ENCODE measurements at places on chromosomes 3 and 15.
A peak's percentile ranks its signal among the peaks of the same experiment; 100 is the strongest.

GRCh38 chr15:40087991-40088928 is 20.4 kb downstream of the BMF start:
- no peak for DNase-seq

GRCh38 chr3:149263856-149264255 is 42.2 kb upstream of the CP start:
- no peak for DNase-seq

GRCh38 chr3:197487911-197488391 is 67.8 kb downstream of the BDH1 start:
- no peak for DNase-seq

DNA sequence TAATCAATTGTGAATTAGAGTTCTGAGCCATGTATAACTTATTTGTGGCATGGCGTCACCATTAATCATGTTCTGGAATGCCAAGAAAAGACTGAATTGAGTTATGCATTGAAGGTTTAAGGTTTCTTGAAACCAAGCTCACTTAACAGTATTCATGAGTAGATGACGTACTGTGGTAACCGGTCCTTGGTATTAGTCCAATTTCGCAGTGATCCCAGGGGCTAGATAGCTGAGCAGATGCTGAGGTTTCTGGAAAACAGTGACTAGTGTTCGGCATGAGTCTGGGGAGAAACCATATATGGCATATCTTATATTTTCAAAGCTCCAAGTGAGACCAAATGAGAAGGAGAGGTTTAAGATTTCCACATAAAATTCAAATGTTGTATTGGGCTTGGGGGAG is 218.3 kb upstream of the LYSMD4 start:
- DNase-seq: no peak

GRCh38 chr15:25478313-25478712 is 39.5 kb upstream of the UBE3A start:
- no peak for DNase-seq

- no peak for DNase-seq
Measured at GRCh38 chr3:159584421-159584820, 404.2 kb upstream of the IL12A start.

DNA sequence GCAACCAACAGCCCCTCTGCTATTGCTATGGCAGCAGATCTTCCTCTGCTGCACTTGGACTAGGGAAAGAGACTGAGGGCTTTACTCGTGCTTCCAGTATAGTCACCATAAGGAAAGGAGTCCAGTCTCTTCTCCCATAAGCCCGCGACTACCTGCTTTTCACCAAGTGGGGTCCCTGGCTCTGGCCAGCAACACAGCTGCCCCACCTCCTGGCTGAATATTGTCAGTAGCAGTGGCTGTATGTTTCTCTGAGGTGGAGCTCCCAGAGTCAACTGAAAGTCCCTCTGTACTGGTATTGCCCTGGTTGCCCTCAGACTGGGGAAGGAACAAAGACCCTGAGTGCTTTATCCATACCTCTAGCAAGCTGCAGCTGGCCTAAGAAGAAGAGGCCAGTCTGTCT is 719.6 kb downstream of the SQOR start:
- DNase-seq: no peak

- no peak for DNase-seq
Measured at GRCh38 chr3:172303181-172303580, 145.1 kb downstream of the GHSR start.

DNA sequence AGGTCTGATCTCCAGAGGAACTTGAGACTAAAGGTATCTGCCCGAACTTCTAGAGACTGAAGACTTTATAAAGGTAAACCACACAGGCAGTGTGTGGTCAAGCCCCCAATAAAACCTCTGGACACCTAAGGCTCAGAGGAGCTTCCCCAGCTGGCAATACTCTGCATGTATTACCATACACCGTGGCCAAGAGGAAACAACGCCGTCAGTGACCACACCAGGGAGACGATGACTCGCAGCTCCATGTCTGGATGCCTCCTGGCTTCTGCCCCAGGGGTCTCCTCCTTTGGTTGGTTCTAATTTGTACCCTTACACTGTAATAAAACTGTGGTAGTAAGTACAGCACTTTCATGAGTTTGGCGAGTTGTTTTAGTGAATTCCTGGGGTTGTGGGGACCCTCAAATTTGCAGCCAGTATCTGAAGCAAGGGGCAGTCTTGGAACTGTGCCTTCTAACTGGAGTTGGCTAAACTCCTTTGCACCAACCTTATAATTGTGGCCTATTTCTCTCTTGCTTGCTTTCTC is 32.1 kb upstream of the BCL2L10 start:
- no peak for DNase-seq

DNA sequence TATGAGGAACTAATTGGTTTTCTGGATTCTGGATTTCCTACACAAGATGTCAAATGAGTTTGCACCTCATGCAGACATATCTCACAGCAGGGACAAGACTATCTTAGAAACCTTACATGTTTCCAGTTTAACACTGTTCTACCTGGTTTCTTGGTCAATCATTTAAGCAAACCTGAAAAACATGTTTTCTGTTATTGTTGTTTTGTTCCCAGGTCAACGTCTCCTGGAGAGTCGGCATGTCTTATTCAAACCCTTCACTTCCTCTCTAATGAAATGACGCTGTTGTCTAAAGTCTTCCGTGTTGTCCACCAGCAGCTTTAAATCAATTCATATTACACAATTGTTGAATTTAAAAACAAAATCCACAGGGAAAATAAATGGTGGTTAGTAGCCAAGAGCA is 150.9 kb downstream of the CNTN3 start:
- DNase-seq: no peak

GRCh38 chr3:136251511-136251910 is 1.4 kb downstream of the PCCB start:
- DNase-seq: no peak

DNA sequence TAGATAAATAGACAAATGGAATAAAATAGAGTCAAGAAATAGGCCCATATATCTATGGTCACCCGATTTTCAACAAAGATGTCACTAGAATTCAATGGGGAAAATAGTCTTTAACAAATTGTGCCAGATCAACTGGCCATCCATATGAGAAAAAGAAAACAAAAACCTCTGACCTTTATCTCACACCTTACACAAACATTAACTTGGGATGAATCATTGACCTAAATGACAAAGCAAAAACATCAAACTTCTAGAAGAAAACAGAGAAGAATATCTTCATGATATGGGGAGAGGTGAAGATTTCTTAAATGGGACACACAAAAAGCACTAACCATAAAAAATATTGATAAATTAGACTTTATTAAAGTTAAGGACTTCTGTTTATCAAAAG is 31.9 kb downstream of the ITGA11 start:
- DNase-seq: no peak

GRCh38 chr3:178120367-178120766 is 415.9 kb upstream of the KCNMB2 start:
- DNase-seq: no peak

DNA sequence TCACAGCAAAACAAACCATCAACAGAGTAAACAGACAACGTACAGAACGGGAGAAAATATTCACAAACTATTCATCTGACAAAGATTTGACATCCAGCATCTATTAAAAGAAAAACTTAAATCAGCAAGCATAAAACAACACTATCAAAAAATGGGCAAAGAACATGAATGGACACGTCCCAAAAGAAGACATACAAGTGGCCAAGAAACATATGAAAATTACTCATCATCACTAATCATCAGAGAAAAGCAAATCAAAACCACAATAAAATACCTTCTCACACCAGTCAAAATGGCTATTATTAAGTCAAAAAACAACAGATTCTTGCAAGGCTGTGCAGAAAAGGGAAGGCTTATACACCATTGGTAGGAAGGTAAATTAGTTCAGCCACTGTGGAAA is 13.7 kb upstream of the SERPINI2 start:
- DNase-seq: no peak

DNA sequence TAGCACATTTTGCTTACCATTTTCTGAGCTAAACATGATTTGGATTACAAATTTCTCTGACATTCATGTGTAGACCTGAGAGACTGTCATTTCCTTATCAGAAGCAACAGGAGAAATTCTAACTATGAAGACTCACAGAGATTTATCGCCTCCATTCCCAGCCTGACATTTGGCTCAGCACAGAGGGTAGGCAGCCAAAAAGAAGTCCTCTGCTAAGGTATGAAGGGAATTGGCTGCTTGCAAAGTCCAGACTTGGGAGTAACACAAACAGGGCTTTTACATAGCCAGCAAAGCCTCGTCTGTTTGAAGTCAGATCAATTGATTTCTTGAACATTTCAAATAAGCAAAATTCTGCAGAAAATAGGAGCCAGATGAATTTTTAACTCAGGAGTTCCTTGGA is 57.0 kb upstream of the CMSS1 start:
- no peak for DNase-seq

- no peak for DNase-seq
Measured at GRCh38 chr15:40436892-40437751, 3.6 kb upstream of the BAHD1 start.

DNA sequence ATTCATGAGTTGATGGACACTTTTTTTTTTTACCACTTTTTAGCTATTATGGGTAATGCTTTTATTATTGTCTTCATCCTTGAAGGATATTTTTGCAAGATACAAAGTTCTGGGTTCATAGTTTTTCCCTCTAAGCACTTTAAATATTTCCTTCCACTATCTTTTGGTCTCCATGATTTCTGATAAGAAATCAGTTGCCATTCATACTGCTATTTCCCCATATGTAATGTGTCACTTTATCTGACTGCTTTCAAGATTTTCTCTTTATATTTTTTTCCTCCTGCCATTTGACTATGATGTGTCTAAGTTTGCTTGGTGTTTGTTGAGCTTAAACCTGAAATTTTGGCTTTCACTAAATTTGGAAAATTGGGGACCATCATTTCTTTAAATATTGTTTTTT is 19.3 kb downstream of the NRG4 start:
- no peak for DNase-seq

- no peak for DNase-seq
Measured at GRCh38 chr15:51675234-51675633, 6.1 kb upstream of the SCG3 start.

DNA sequence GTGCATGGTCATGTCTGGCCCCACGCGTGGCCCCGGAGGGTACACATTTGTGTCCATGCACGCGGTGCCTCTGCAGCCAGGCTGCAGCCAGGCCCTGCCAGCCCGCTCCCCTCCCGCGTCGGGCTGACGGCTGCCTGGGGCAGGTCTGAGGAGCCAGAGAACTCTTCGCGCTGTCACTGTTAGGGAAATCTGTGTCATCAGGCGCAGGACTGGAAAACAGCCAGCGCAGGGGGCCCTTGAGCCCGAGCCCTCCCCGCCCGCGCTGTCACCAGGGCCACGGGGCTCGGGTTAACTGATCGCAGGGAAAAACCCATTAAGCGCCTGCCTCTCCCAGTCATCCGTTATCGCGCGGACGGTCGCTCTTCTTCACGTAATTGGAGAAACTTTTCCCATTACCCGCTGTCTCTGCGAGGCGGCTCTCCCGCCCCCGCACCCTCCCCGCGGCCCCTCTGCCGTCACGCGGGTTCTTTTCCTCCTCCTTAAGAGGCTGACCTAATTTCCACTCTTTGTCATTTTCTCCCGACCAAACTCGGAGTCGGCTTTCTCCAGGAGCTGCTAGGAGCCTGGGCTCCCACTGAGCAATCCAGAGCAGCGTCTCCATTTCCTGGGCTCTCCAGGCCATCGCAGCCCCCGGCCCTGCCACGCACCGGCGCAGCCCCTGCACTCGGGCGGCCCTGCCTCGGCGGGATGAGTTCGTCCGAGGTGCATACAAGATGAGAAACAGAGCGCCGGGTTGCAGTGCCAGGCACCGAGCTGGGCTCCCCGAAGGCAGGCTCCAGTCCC is 57.5 kb upstream of the PRR23E start:
- DNase-seq: peak; percentile 68

GRCh38 chr3:56314842-56315241 is 153.4 kb downstream of the ERC2 start:
- no peak for DNase-seq

DNA sequence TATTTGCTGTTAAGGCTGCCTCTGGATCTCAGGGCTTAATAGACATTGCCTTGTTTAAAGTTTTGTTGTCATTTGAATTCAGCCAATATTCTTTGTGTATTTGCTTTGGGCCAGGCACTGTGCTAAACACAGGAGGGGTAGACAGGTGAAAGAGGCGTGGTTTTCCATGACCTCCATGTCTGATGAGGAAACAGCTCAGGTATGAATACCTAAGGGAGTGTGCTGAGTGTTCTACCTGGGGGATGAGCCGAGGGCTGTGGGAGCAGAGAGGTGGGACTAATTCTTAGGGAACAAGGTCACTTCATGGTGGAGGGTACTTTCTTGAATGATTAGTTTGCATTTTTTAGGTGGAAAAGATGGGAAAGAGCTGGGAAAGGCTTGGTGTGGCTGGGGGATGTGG is 108.2 kb downstream of the THSD4 start:
- no peak for DNase-seq

GRCh38 chr3:115709931-115710330 is 86.6 kb downstream of the GAP43 start:
- no peak for DNase-seq

DNA sequence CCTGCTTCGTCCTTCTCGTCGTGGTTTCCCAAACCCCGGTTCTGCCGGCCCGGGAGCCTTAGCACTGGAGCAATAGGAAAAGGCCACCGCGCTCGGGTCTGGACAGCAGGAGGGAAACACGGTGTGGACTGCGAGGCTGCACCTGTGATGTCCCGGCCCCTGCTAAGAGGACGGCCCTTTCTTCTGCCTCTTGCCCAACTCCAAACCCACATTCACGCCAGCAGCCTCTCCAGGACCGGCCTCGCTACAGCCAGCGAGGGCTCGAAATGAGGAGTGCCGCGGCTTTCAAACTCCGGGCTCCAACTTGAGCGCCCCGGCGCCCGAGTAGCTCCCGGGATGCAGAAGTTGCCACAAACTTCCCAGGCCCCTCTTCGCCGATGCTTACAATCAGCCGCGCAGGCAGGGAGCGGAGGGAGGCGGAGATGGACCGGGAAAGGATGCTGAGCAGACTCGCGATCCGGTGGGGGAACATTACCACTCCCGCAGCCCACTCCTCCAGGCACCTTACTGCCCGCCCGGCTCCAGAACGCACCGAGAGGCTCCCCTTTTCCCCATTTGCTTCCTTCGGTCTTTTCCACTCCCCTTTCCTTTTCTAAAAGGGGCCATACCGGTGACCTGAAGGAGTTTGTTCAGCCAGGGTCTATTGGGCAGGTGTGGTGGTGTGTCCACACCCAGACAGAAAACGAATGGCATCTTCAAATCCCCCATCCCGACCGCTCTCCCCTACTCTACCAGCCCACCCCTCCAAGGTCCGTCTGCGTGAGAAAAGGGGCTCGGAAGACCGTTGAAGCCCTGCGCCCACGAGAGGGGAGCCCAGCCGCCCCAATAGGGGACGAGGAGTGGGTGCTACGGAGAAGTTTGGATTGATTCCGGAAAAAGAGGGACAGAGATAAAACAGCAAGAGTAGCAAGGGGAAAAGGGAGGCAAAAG is 18.8 kb upstream of the SATB1 start:
- no peak for DNase-seq

DNA sequence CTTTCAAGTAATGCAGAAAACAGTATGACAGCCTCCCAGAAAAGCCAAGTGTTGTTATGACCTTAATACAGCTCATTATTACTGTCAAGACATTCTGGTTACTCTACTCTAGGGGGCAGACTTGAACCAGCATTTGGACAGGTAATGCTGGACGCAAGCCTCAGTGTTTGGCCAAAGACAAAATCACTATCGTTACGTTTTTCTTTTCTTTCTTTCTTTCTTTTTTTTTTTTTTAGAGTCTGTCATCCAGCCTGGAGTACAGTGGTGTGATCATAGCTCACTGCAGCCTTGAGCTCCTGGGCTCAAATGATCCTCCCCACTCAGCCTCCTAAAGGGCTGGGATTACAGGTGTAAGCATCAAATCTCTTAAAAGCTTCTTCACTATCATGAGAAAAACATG is 29.4 kb upstream of the TMEM45A start:
- DNase-seq: peak; percentile 40

GRCh38 chr3:110814170-110815007 is 257.2 kb upstream of the NECTIN3 start:
- DNase-seq: no peak

Data from NCI-H2171 (cell line).